ENCODE measurements at places on chromosomes 7 and 10.
A peak's percentile ranks its signal among the peaks of the same experiment; 100 is the strongest.

DNA sequence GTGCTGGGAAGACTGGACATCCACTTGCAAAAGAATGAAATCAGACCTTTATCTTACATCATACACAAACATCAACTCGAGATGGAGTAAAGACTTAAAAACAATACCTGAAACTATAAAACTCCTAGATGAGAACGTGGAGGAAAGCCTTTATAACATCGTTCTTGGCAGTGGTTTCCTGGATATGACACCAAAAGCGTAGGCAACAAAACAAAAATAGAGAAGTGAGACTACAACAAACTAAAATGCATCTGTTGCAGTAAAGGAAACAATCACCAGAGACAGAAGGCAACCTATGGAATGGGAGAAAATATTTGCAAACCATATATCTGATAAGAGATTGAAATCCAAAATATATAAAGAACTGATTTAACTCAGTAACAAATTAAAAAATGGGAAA lies 33.3 kb downstream of the CC2D2B start:
- DNase-seq = no peak

DNA sequence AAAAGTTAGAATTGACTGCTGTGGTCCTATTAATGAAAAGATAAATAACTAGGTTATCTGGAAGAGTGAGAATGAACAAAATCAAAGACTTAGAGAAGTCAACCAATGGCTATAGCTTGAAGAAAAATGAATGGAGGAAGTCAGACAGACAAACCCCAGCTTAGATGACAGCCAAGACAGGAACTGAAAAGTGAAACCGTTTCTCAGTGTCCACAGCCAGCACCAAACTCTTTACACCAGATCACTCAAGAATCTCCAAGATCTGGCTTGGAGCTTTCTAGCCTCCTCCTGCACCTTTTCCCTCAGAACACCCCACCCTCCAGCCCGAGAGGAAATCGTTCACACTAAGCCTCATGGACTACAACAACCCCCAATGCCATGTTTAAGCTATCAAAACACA lies 167.0 kb downstream of the SFMBT2 start:
- DNase-seq = no peak

DNA sequence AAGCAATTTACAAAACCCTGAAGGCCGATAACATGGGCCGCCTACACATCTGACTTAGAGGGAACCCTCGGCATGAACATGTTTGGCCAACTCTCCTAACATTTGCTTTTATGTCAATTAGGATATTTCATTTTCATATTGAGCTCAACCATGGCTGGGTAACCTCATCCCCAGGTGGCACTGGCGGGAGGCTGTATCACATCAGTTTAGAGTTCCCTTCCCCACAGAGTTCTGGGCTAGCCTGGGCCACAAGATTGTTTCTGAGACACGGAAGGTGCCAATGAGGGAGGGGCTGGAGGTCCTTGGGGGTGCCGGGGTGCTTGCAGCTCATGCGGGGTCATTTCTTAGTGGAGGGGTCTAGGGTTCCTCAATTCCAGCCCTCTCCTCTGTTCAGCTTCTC lies 386.5 kb upstream of the MKI67 start:
- no peak for DNase-seq

DNA sequence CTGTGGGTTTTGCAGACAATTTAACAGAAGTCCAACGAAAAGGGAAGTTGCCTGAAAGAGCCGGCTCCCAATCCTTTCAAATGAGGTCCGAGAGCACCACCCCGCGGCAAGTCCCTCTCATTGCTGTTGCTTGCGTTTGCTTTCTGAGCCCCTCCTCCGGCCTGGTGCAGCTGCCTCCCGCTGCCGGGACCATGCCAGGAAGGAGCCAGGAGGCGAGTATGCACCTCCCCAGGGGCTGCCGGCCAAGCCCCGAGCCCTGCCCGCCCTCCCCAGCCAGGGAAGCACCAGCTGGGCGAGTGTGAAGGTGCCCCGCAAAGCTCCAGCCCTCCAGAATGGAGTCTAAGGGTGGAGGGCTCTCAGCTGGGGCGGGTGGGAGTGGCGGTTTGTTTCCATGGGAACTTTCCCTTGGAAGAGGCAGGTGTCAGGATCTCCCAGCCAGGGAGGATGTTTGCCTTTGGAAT lies 25.8 kb upstream of the PPP2R2D start:
- peak; percentile 60 for DNase-seq

- peak; percentile 52 for DNase-seq
Observed at GRCh38 chr7:102415685-102416225, 17.6 kb upstream of the ORAI2 start.

DNA sequence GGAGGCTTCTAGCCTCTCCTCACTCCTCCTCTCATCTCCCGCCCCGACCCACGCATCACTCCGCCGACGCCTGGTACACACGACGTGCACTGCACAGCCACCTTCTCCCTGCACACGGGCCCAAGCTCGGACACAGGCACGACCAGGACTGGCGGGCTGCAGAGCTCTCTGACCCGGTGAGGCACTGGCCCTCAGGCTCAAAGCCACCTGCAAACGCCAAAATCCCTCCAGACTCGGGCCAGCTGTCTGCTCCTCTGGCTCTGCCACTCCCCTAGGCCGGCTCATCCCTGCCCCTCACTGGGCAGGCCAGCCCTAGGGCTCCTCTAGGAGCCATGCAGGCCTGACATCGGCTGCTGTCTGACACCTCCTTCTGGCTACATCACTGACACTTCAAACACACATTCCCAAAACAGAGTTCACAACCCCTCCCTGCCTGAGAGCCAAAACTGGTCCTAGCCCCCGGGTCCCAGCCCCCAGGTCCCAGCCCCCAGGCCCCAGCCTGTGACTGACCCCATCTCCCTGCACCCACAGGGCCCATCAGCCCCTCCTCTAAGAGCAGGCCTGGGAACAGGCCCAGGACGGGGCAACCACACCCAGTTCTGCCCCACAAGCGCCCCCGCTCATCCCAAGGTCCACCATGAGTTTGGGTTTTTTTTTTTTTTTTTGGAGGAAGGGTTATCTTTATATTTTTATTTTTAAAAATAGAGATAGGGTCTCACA lies 35.1 kb downstream of the MAD1L1 start:
- DNase-seq = no peak

DNA sequence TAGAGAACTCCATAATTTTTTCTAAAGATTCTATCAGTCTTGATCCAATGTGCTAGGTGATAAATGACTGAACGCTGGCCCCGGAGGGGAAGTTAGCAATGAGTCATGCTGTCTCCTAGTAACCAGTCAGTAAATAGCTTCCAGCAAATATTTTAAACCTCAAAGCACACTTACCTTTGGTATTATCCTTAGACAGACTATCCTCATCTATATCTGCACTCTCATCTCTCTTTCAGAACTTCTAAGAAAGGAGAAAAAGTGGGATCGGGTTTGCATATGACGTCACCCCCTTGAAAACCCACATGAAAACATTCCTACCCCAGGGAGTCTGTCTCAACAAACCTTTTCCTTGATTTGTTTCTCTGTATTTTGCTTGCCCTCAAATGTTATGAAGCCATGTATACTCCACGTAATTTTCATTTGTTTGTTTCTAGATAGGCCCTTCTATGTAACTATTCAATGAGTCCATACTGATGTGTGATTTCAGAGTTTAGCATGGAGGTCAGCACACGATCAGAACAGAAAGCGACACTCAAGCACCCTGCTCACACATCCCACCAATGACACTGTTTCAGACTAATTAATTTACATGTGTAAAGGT lies 174.9 kb upstream of the NRP1 start:
- no peak for DNase-seq

GRCh38 chr10:81995254-81995653 lies 120.3 kb downstream of the NRG3 start:
- DNase-seq = no peak

DNA sequence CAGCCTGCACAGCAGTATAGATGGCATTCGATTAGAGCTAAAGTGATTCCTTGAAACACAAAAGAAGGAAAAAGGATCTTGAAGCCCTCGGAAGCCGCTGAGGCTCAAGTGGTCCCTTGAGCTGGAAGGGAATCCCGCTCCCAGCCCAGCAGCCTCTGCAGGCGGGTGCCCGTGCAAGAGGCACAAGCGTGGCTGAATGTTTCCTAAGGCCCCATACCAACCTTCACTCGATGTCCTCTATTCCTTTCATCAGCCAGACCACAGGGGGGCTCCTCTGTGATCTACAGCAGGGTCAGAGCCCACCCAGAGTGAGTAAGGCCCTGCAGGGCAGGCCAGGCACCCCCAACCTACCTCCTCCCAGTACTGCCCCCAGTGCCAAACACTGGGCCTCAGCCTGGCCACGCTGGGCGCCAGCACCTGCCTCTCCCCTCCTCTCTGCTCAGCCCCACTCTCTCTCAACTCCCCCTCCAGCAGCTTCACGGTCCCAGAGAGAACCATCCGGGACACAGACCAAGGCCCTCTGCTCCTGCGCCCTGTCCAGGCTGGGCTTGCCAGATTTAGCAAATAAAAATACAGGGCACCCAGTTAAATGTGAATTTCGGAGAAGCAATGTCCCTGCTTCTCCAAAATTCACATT lies 30.5 kb downstream of the EBF3 start:
- no peak for DNase-seq

GRCh38 chr10:44749151-44749550 lies 162.0 kb upstream of the TMEM72 start:
- DNase-seq = no peak

DNA sequence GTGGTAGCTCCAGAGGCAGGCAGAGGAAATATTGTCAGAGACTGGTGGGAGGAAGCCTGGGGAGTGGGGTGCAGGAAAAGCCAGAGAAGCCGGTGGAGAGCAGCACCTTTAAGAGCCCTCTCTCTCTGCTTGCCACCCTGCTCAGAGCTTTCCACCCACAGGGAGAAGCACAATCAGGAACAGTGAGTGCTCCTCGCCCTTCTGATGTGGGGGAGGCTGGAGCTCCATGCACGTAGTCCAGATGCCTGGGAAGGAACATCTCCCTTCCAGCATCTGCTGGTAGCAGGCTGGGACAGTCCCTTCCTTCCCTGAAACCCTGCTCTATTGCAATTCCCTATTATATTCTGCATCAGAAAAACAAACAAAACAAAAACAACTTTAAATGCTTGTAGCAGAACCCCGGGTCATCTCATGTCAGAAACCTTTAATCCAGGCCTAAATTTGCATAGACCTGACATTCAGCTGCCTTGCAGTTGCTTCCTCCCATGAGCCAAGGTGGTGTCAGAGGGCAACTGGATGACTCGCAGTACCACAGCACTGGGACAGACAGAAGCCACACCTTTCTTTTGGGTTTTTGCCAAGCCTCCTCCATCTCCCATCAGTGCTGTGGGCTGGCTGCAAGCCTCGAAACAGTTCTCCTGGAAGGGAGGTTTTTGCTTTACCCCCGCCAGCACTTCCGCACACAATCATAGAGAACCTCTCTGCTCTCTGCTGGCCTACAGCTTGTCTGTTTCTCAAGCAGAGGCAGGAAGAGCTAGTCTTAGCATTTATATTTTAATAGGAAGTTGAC lies 13.1 kb downstream of the AVPI1 start:
- no peak for DNase-seq

DNA sequence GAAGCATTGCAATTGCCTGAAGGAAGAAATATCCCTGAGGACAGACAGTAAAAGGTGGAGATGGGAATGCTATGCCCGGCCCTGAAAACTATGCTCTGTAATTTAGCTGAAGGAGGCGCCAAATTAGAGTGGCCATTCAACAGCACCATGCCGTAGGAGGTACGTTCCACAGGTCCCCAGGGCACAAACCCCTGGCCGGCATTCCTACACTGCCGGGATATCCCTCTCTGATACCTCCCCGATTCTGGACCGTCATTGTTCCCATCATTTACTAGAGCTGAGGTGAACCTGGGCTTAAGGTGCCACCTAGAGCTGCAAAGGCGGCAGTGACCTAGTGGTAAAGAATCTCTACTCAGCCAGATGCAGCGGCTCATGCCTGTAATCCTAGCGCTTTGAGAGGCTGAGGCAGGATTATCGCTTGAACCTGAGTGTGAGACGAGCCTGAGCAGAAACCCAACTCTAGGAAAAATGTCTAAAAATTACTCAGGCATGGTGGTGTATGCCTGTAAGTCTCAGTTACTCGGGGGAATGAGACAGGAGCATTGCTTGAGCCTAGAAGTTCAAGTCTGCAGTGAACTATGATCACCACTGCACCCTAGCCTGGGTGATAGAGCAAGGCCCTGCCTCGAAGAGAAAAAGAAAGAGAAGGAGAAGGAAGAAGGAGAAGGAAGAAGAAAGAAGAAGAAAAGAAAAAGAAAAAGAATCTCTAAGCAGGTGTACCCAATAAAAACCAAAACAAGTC lies 53.0 kb upstream of the TNKS2 start:
- no peak for DNase-seq

DNA sequence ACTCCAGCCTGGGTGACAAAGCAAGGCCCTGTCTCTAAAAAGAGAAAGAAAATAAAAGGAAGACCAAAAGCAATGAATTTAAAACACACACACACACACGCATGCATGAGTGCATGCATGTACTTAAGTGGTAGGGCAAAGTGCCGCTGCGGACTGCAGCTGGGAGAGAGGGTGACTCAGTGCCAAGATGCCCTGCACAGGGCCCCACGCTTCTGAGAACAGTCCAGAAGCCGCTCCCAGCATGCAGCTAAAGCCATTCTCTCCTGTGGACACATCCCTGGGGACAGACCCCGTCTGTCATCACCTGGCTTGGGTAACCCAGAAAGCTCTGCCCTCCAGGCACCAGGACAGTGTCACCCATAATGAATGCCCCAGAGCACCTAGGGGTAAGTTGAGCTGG lies 61.0 kb upstream of the MYL10 start:
- DNase-seq = no peak

DNA sequence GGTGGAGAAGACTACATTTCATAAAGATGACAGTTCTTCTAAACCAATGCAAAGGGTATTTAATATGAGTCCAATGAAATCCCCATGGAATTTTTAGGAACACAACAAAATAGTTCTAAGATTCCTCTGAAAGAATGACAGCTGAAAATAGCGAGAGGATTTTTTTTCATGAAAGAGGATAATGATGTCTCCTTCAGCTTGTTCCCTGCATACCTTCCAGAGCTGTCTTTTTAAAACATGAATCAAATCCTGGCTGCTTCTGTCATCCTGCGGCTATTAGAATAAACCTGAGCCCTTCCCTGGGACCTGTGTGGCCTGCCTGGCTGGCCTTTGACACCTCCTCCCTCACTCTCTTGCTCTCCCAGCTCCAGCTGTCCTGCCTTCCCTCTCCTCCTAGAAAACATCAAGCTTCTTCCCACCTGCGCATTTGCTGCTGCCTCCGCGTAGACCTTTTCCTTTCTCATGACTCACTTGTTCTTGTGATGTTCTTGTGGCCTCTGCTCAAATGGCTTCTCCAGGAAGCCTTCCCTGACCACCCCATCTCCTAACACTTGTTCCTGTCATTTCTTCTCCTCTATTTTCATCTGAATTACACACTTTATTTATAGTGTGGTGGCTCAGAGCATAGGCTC lies 57.4 kb downstream of the EEPD1 start:
- no peak for DNase-seq

DNA sequence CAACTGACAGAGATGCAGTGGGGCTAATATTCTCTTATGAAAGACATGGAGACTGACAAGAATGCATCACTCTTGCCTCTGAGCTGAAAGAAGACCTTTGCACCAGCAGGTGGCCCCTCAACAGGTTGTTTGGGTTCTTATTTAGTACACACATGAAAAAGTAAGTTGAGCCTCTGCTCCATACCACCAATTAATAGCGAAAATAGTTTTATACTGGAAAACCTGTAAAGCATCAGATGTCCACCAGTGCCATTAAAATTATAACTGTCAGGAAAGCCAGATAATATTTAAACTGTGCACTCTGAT lies 26.3 kb upstream of the FAM13C start:
- DNase-seq = no peak

- no peak for DNase-seq
Observed at GRCh38 chr10:87771871-87772500, 46.0 kb downstream of the ATAD1 start.

- no peak for DNase-seq
Observed at GRCh38 chr7:26964156-26964808, 99.9 kb upstream of the SKAP2 start.

- no peak for DNase-seq
Observed at GRCh38 chr10:72316748-72317435, 37.8 kb downstream of the DNAJB12 start.

GRCh38 chr7:22992874-22993840 lies 20.8 kb downstream of the HYCC1 start:
- peak; percentile 19 for DNase-seq

Data from stimulated activated CD4-positive, alpha-beta T cell treated with anti-CD3 and anti-CD28 coated beads, TNF-alpha, amount 100 ng/mL, for 48 hours (primary cell).